ENCODE measurements at places on chromosomes 5 and 9.

GRCh38 chr9:108845507-108845906 is 10.3 kb downstream of the ACTL7B start:
- no peak for DNase-seq

GRCh38 chr5:93596310-93596675 is 13.3 kb downstream of the NR2F1 start:
- DNase-seq: no peak

DNA sequence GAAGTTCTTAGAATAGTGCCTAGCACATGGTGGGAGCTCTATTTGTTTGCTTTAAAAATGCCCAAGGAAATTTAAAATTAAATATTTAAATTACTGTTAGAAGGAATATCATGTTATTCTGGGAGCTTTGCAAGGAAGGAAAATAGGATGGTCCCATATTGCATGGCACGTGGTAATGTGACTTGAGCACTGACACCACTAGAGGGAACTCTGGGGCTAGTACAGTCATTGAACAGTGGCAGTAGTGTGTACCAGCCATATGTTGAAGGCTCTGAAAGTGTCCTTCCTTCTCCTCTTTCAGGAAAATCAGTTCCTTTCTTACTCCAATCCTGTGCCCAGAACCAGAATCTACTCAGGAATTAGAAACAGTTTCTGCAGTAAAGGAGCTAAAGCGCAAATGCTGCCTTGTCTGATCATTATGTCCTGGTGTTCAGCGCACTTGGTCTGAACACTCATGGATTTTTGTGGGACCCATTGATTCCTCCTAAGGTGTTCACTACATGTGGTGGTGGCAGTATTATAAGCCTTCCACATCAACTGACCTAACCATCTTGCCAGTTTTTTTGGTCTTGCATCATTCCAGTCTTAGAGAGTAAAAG is 54.1 kb downstream of the GDA start:
- no peak for DNase-seq

GRCh38 chr5:72451741-72452505 is 55.3 kb downstream of the ZNF366 start:
- peak; percentile 55 for DNase-seq

GRCh38 chr5:114010362-114010761 is 351.5 kb upstream of the KCNN2 start:
- DNase-seq: no peak

- DNase-seq: no peak
Measured at GRCh38 chr9:90423661-90424193, 218.9 kb downstream of the DIRAS2 start.

GRCh38 chr5:91211997-91212713 is 171.0 kb downstream of the ARRDC3 start:
- DNase-seq: no peak

- no peak for DNase-seq
Measured at GRCh38 chr5:146306838-146307237, 31.8 kb upstream of the POU4F3 start.

- no peak for DNase-seq
Measured at GRCh38 chr5:95956021-95956899, 5.4 kb downstream of the ELL2 start.

GRCh38 chr9:76882686-76883085 is 23.2 kb downstream of the PRUNE2 start:
- DNase-seq: no peak

GRCh38 chr9:81609782-81610739 is 79.3 kb downstream of the TLE1 start:
- DNase-seq: no peak

DNA sequence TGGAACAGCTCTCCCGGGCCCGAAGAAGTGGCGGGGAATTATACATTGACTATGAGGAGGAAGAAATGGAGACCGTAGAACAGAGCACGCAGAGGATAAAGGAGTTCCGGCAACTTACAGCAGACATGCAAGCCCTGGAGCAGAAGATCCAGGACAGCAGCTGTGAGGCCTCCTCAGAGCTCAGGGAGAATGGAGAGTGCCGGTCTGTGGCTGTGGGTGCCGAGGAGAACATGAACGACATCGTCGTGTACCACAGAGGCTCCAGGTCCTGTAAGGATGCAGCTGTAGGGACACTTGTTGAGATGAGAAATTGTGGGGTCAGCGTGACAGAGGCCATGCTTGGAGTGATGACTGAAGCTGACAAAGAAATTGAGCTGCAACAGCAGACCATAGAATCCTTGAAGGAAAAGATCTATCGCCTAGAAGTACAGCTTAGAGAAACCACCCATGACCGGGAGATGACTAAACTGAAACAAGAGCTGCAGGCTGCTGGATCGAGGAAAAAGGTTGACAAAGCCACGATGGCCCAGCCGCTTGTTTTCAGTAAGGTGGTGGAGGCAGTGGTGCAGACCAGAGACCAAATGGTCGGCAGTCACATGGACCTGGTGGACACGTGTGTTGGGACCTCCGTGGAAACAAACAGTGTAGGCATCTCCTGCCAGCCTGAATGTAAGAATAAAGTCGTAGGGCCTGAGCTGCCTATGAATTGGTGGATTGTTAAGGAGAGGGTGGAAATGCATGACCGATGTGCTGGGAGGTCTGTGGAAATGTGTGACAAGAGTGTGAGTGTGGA is 129.5 kb upstream of the DMRT1 start:
- DNase-seq: no peak

GRCh38 chr5:59769832-59770231 is 123.7 kb downstream of the PDE4D start:
- DNase-seq: no peak

GRCh38 chr5:153552886-153553285 is 62.4 kb downstream of the GRIA1 start:
- DNase-seq: no peak

DNA sequence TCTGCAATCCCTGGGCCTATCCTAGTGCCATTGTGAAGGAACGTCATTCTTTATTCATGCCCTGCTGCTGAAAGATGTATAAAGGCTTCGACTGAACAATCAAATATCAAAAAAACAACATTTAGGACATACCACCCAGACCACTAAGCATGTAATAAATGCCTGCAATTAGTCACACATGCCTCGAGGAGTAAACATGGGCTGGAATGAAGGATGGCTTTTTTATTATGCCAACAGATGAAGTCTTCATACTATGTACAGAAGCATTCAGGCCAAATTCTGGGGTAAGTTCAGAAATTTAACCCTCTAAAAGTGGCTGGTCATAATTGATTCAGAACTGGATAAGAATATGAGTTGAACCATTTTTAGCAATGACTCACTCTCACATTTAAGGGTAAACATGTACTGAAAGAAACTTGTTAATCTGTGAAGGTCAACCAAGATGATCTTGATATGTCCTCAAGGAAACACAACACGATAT is 38.1 kb downstream of the FAM240B start:
- DNase-seq: no peak

DNA sequence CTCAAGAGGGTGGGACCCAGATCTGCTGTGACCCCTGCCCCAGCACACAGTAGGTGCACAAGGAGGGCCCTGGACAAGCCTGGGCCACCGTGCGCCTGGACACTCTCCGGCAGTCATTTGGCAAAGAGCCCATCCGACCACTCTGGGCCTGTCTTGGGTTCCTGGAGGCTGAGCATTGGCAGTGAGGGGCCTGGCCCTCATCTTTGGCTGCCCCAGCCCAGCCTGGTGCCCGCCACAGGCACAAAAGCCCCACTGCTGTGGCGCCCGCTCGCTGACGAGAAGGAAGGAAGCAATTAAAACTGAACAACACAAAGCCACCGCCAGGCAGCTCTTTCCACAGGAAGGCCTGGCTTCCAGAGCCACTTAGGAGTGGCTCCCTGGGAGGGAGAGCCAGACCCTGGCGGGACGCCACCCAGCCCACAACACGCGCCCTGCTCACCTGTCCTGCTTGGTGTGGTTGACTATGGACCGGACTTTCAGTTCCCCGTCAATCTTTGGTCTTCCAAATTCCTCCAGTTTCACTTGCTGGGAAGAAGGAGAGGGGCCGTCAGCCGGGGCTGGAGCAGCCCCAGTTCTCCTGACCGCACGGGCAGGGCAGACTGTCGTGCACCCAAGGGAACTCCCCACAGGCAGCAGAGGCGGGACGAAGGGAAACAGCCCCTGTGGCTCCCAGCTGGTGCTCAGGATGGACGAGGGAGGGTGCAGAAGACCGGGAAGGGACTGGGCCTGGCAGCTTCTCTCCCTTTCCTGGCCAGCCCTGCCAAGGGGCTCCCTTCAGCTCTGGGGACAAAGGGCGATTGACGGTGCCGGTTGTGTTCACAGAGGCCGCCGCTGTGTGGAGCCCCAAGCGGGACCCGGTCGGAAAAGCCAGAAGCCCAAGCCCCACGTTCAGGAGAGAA is 50.9 kb upstream of the SARDH start:
- DNase-seq: no peak

DNA sequence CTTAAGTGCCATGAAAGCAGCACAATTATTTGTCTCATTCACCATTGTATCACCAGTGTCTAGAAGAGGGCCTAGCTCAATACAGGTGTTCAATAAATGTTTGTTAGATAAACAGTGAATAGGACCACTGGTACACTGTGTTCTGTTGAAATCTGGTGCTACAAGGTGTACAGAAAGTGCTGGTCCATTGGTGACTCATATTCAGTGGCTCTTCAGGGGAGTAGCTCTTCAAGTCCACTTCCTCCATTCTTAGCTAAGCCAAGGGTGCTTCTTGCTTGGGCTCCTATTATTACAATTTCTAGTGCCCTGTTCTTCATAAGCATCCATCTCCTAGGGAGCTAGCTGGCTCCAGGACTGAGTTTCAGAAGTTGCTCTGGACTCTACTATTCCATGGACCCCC is 6.4 kb upstream of the FCHO2 start:
- no peak for DNase-seq

DNA sequence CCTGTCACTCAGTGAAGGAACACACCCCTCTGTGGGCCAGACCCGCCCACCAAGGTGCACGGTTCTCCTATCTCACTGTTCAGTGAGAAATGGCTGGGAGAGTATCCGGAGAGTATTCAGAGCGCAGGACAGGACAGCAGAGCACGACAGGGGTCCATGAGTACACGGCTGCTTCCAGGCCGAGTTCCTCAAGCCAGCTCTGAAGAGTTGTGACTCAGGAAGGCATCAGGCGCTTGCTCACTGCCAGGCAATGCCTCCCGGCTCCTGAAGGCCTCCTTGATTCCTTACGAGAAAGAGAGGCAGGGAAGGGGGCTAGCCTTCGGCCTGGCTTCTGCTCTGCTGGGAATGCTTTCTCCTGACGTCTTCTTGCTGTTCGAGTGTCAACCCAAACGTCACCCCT is 132.1 kb upstream of the PPP1R26 start:
- DNase-seq: no peak

GRCh38 chr5:118902656-118903438 is 85.5 kb downstream of the DTWD2 start:
- DNase-seq: no peak

GRCh38 chr9:129774791-129775447 is 22.1 kb upstream of the PTGES start:
- no peak for DNase-seq

- DNase-seq: no peak
Measured at GRCh38 chr9:89923961-89924504, 319.2 kb downstream of the GADD45G start.

GRCh38 chr9:101028346-101029314 is at the start of gene PLPPR1:
Gene PLPPR1 (plus strand): TSS chr9:101028727.
- DNase-seq: peak; percentile 68

GRCh38 chr9:99351647-99352046 is 129.6 kb downstream of the SEC61B start:
- no peak for DNase-seq

GRCh38 chr5:76099286-76099702 is 16.1 kb downstream of the SV2C start:
- no peak for DNase-seq

GRCh38 chr5:119022017-119022745 is 33.8 kb upstream of the DTWD2 start:
- no peak for DNase-seq

DNA sequence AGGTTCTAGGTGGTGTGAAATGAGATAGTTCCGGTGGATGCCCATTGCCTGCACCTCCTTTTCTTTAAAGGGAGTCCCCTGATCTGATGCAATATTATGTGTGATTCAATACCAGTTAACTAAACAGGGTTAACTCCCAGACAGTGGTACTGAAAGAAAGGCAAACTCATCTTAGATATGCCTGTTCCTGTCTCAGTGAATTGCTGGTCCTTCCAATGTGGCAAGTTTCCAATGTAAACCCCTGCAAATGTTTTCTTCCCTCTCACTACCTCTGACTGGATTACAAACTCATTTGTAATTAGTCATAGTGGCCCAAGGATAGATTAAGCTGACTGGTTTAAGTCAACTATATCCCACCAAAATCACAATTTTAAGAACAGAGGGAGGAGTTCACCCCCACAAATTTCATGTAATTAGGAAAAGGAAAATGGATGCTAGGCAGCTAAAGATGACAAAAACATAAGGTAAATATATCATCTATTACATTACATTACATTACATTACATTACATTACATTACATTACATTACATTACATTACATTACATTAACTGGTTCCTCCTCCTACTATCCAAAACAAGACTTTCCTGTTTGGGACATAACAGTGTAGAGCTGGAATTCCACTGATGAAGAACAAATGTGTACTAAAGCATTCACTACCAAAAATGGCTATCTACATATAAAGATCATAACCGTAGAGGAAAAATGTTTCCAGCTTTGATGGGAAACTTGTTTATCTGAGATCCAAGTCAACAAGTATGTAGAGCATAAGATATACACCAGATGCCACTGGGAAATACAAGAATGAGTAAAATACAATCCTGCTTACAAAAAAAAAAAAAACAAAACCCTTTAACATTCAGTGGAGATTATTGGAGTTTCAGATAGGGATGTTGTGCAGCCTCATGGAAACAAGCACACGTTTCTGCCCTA is 121.5 kb upstream of the SNX2 start:
- no peak for DNase-seq

DNA sequence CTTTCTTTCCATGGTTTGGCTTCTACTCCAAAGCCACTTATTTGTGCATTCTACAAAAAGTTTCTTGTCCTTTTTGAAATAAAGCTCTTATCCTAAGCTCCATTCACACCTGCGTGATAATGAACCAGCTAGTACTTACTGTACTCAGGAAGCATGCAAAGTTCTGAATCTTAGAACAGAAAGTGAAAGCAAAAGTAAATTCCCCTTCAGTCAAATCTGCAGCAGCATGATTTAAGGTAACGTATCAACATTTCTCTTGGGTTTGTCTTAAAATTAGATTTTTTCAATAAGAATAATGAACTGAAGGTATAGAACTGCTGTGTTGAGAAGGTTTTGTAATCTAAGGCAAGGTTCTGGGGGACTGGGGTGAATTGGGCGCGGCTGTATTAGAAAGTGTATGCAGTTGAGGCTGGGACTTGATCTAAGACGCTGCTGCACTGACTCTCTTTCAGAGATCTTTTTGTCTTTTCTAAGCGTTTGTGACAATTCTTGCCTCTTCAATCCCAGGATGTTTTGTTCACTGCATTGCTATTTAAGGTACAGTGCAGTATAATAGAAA is at the start of gene ERAP2:
Gene ERAP2, plus strand, starts transcription at position 209 of the 559 bp plus-strand sequence. CDS start 3,186 bp downstream, outside the sequence.
- DNase-seq: peak; percentile 18

DNA sequence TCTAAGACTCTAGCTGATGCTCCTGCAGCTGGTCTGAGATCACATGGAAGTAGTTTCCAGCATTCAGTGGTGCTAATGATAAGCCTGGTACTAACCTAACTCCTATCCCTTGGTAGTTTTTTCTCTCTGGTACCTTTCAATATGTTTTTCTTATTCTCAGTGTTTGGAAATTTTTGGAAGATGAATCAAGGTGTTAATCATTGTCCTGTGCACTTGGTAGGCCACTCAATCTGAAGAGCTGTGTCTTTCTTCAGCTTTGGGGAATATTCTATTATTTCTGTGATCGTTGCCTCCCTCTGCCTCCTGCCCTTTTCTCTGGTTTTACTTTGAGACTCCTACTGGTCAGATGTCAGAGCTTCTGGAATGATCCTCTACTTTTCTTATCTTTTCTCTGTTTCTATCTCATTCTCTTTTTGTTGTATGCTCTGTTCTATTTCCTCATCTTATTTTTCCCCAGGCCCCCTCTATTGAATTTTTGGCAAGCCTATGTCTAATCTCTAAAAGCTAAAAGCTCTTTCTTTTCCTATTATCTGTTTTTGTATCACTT is 136.8 kb downstream of the APBA1 start:
- no peak for DNase-seq
